Stimulated activated CD8-positive, alpha-beta memory T cell treated with anti-CD3 and anti-CD28 coated beads, Interleukin-4, amount 100 ng/mL, for 48 hours (primary cell): ENCODE measurements at places on chromosomes 2 and 18.

DNA sequence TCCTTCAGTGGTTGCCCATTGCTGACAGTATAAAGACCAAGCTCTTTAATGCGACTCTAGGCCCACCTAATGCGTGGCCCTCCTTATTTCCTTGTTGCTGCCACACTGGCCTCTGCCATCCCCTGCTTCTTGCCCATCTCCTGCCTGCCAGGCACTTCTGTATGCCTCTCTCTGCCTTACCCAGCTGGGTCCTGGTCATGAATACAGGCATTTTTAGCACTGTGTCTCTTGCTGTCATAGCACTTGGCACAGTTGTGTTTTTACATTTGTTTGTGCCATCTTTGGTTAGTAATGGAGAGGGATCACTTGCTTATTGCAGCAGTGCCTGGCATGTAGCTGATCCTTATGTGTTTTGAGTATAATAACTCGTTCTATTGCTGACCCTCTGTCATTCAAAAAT lies 38.7 kb downstream of the MAP4K4 start:
- no peak for DNase-seq

DNA sequence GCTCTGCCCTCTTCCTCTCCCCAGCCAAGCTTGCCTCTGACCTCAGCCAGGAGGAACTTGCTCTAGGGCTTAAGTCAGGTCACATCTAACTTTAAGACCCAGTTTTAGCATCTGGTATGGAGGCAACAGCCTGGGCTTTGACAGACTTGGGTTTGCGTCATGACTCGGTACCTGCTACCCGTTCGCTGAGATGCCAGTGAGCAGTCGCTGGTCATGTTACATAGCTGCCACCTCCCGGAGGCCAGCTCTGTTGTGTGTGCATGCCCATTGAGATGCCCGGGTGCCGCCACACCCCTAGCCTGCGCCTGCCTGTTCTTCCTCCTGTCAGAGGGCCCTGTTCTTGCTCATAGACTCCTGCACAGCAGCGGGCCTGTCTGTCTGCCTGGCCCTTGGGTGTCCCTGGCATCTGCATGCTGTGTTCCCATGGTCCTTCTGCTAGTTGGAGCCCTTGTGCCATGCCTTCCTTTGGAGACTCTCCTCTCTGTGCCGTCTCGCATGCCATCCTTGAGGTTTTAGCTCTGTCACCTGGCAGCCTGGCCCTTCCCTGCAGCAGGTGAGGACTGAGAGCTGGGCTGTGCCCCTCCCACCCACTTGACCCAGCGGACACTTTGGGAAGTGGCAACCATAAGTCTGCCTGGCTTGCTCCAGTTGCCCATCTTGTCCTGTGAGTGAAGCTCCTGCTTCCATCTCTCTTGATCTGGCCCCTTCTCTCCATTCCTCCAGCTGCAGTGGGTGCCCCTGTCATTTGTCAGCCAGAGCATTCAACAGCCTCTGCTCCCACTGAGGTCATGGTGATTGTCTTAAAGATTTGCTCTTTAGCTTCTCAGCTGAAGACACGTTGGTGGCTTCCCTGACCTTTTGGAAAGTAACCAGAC lies 24.9 kb downstream of the ASAP2 start:
- no peak for DNase-seq

- no peak for DNase-seq
Measured at GRCh38 chr2:155755481-155755880, 577.0 kb downstream of the NR4A2 start.

DNA sequence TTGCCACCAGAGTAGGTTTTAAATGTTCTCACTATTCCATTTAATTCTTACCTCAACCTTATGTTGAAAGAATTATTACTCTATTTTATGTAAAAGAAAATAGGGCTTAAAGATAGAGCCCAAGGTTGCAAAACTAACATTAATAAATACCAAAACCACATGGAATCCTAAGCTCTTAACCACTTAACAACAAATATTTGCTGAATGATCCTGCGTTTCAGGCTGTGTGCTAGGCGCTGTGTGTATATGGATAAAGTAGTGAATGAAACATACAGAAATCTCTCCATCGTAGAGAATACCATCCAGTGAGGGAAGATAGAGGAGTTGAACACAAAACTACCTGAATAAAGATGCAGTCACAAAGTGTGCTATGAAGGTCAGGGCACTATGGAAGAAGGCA lies 485.1 kb downstream of the THSD7B start:
- DNase-seq, result no peak

DNA sequence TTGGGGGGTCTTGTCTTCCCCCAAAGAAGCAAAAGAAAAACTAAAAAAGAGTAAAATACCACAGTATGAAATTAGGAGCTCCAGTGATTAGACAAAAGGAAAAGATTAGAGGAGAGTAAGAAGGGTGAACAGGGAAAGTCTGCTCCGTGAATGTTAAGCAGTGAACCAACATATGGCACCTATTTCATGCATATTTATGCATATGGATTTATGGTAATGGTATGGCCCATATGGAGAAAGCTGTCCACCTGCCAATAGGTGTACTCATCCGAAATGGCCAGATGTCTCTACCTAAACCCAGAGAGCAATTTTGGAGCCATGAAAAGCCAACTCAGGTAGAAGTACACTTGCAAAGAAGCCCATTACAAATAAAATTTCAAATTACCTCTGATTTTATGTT lies 404.0 kb upstream of the RAB6C start:
- DNase-seq, result no peak

GRCh38 chr18:8257851-8258434 lies 351.3 kb upstream of the RAB12 start:
- no peak for DNase-seq

GRCh38 chr2:233400341-233400740 lies 46.0 kb downstream of the DGKD start:
- no peak for DNase-seq

GRCh38 chr18:56152551-56153310 lies 485.7 kb downstream of the TXNL1 start:
- DNase-seq, result no peak

- DNase-seq, result no peak
Measured at GRCh38 chr2:38224821-38225437, 149.0 kb upstream of the CYP1B1 start.

GRCh38 chr2:69741229-69741574 lies 732 bp upstream of the ANXA4 start:
- DNase-seq, result peak; percentile 56

DNA sequence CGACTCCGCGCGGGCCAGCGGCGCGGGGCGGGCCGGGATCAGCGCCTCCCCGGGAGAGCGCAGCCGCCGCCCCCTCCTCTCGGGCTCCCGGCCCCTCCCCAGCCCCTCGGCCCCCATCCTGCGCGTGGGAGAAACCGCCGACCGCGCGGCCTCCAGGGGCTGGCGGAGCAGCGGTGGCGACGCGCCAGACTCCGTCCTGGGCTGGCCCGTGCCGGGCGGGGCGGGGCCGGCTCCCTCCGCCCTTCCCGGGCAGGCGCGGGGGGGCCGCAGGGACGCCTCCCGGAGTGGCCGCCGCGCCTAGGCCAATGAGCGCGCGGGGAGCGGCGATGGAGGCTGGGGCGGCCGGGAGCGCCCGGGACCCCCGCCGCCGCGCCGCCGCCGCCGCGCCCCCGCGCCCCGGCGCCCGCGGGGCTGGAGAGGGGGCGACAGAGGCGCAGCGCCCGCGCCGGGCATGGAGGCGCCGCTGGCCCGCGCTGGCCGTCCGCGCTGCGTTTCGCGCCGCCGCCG lies 49.1 kb downstream of the KCNIP3 start:
- DNase-seq, result peak; percentile 28
